ENCODE measurements at places on chromosomes 16 and 17.

DNA sequence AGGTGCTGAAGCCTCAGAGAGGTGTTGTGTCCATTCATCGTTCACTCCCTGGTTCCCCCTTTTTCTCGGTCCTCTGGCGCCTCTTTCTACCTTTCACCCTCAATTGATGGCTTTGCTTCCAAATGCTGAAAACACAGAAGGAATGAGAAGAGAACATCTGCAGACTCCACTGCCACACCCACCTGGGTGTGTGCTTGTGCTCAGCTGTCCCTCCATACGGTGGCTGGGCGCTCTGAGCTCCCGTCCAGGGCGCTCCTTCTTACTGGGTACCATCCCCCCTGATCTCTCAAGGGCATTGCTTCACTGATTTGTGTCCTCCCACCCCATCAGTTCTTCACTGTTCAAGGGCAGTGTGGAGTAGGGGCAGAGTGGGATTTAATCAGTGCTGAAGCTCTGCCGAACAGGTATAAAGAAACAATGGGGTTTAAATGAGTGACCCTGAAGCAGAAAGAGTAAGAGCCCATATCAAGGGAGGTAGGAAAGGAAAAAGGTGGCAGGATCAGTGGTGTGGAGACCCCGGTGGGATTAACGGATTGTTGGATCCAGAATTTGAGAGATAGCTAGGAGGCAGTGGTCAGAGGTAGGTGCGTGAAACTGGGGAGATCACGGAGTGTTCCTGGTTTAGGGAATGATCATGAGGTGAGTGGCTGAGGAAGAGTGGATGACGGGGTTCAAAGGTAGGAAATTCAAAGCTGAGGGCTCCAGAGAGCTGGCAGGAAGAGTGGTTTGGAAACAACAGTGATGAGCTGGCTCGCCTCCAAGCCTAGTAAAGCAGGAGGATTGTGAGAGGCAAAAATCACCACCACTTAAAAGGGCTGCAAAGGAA lies 40.8 kb downstream of the MRTFB start:
- DNase-seq: no peak

DNA sequence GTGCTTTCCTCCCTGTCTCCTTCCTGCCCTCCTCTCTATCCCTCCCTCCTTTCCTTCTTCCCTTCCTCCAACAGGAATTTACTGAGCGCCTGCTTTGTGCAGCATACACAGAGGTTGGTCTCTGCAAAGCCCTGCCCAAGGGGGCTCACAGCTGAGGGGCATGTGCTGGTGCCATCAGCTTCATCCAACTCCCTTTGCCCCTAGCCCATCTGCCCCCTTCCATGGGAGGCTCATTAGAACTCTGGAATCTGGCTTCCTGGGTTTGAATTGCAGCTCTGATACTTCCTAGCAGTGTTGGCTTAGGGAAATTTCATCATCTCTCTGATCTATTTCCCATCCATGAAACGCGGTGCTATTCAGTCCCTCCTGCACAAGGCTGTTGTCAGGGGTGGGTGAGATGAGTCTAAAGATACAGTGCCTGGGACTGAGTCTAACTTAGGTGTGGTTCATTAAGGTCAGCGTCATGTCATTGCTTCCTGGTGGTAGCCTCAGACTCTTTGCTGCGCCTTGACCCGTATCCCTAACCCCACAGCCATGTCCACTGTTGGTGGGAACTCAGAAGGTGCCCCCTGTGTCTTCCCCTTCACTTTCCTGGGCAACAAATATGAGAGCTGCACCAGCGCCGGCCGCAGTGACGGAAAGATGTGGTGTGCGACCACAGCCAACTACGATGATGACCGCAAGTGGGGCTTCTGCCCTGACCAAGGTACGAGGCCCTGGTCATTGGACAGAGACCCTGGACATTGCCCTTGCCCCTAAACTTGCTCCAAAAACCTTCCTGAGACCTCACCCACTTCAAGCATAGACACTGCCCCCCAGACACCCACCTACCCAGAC lies 10.3 kb downstream of the MMP2 start:
- no peak for DNase-seq

DNA sequence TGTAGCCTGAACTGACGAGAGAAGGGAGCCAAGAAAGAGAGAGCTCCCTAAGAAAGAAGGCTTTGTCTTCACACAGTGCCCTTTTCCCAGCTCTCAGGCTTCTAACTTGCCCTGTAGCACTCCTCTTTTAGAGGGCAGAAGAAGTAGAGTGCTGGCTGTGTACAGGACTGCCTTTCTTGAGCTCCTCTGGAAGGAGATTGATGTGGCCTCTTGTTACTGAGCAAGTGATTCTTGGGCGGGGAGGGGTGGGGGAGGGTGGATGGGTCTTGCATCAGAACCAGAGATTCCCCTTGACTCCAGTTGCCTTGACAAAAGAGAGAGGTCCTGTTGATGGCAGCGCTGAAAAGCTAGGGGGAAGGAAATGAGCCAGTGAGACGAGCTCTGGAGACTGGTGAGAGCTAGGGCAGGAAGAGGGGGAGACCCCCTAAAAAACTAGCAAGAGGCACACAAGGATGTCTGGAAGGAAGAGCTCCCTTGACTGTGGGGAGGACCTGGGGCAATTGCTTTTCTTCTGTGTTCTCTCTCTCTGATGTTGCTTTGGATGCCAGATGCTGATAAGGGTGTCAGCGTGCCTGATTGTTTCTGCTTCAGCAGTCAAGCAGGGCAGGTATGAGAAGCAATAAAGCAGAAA lies 18.4 kb downstream of the GPR179 start:
- DNase-seq: no peak

DNA sequence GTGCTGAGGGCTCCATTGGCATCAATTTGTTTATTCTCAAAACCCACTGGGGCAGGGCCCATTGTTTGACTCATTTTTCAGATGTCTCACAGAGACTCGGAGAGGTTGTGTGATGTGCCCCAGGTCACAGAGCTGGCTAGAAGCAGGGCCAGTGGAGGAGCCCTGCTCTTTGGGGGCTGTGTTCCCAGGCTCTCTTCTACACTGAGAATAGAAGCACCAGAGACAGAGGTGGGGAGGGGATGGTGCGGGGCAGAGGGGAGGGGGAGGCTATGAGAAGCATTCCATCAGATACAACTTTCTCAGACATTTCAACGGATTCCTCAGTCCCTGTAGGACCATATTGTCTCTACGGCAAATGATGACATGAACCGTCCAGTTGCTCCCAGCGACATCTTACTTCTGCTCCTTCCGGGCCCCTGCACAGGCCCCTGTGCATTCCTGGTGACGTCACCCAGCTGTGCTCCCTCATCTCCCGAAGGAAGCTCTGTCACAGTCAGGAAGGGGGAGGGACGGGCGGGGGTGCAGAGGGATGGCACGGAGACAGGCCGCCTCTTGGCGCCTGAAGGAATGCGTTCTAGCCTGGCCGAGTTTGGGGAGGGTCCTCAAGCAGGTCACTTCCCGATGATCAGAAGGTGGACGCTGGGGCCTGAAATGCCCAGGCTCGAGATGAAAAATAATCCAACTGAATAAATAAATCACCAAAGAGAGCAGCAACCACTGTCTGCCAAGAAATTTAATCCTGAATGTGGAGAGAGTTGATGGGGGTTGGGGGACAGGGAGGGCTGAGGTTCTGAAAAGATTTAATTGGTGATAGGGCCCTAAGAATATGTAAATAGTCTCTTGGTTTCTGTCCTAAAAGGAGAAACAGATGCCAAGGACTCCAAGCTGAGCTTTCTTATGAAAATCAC lies 114.1 kb downstream of the NOG start:
- DNase-seq: no peak

DNA sequence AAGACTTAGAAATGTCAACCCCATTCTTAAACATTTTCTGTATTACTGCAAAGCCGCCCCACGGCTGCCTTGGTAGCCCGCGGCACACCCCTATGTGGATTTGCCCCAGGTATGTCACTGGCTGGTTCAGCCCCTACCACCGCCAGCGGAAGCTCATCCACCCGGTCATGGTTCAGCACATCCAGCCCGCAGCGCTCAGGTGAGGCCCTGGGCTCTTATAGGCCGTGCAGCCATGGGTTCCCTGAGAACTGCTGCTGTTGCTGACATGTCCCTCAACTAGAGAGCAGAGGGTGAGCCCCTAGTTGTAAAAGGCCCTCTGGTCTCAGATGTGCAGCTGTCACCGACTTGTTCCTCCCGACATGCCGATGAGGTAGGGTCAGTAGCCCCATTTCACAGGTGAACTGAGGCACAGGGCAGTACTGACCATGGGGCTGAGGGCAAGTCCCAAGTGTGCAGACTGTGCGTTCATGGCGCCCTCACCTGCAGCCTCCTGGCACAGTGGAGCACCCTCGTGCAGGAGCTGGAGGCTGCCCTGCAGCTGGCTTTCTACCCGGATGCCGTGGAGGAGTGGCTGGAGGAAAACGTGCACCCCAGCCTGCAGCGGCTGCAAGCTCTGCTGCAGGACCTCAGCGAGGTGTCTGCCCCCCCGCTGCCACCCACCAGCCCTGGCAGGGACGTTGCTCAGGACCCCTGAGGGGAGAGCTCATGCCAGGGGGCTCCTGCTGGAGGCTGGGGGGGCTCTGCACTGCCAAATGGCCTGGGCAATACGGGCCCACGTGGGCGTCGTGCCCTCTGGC lies 8.7 kb downstream of the CYBC1 start:
- DNase-seq: no peak

DNA sequence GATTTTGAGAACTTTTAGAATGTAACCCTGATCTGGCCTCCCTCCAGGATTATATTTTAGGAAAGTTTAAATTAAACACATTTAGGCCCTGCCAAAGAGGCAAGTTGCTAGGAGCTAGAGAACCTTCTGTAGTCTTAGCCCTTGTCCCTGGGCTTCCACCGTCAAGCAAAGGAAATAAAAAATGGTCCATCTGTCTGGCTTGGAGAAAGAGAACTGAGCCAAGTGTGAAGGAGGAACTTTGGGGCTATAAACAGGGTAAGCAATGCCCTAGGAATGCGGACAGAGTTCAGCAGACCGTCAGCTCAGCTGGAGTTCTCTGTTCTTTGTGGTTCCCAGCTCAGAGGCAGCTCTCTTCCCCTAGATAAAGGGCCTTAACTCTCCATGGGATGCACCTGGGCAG lies 29.6 kb downstream of the RCVRN start:
- no peak for DNase-seq

- no peak for DNase-seq
Measured at GRCh38 chr17:8160224-8160577, 2.5 kb downstream of the VAMP2 start.

- DNase-seq: no peak
Measured at GRCh38 chr16:6112700-6113099, 1015.1 kb upstream of the EEF2KMT start.

DNA sequence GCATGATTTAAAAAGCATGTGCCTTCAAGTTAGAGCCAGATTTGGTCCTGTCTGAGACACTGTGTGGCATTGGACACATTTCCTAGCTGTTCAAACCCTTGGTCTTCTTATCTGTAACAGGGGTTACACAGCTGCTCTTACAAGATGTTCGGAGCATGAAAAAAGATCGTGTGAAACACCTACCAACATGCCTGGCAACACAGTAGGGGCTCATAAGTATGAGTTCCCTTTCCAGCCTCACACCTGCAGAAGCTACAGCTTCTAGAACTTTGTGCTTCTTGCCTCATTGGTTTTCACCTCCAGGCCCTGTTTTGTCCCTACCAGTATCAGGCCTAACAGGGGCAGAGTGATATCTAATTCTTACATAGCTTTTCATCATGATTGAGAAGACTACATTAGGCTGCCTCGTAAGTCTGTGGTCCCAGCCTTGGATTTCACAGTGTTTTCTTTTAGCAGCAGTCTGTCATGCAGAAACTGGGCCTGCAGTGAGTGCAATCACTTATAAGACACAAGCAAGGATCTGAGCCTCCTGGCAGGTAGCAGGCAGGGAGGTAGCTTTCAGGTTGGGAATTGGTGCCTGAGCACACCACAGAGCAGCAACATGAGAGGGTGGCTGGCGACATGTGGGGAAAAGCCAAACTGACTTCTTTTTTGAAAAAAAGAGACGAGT lies 78.8 kb downstream of the CCDC182 start:
- no peak for DNase-seq

GRCh38 chr16:66167564-66168291 lies 198.8 kb upstream of the CDH5 start:
- no peak for DNase-seq

- DNase-seq: no peak
Measured at GRCh38 chr16:84367297-84367680, 1.0 kb upstream of the ATP2C2 start.

DNA sequence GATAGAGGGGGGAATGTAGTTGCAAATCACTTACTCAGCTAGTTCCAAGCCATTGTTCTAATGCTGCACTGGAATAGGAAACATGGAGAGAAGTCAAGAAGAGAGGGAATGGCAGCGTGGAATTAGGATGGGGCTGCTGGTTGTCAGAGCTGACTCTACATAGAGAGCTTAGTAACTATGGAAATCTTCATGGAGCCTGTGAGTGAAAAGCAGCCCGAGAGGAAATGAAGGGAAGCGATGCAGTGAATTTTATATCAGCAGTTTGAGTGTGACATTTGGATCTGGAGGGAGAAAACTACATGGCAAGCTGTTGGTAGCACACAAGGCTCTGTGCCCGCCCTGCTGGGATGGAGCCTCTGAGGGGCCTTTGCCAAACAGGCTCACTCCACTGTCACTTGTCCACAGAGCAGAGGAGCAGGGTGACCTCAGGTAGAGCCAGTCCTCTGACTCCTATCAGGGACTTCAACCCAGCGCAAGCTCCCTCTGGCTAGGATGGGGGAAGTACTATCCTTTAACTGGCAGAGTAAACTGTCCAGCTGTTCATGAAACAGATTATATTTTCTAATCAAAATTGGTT lies 27.9 kb upstream of the PMFBP1 start:
- DNase-seq: no peak

DNA sequence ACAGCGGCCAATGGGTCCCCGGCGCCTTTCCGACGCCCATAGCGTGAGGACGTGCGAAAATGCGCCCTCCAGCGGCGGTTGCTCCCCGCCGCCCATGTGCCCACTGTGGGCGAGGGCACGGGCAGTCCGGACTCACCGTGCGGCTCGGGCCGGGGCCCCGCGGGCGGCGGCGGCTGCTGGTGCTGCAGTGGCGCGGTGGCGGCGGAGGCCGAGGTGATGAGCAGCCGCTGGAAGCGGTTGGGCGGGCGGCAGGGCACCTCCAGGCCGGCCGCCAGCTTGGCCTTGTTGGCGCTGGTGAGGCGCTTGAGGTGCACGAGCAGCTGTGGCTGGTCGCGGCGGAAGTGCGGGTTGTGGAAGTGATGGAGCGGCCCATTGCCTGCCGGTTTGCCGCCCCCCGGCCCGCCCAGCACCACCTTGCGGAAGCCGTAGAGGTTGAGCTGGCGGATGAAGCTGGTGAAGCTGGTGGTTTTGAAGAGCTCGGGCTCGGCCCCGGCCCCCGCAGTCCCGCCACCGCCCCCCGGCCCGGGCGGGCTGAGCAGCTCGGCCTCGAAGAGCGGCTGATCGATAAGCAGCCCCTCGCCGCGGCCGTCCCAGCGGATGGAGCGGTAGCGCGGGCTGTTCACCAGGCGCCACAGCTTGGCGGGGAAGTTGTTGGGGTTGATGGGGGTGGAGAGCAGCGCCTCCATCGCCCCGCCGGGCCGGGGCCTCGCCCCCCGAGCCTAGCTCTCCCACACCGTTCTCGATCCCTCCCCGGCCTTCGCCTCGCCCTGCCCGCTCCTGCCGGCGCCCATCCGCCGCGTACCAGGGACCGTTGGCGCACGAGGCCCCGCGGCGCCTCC lies at the start of gene HSF5:
TSS of gene HSF5 (minus strand) at position 820 of the 839 bp plus-strand sequence. CDS start at position 686, 134 bp downstream.
- no peak for DNase-seq

DNA sequence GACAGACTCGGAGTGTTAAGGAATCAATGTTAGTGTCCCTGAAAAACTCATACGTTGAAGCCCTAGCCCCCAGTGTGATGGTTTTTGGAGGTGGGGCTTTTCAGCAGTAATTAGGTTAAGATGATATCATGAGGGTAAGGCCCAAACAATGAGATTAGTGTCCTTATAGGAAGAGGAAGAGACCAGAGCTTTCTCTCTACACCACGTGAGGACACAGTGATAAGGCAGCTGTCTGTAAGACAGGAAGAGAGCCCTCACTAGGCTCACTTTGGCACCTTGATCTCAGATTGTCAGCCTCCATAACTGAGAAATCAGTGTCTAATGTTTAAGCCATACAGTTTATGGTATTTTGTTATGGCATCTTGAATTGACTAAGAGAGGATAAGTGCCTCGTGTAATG lies 403.2 kb downstream of the NPIPA7 start:
- DNase-seq: no peak

All from nucleus accumbens (tissue), 56 donors.